Fibroblast of skin of right quadriceps (primary cell): ENCODE measurements at places on chromosomes 11 and 22.
A peak's percentile ranks its signal among the peaks of the same experiment; 100 is the strongest.

DNA sequence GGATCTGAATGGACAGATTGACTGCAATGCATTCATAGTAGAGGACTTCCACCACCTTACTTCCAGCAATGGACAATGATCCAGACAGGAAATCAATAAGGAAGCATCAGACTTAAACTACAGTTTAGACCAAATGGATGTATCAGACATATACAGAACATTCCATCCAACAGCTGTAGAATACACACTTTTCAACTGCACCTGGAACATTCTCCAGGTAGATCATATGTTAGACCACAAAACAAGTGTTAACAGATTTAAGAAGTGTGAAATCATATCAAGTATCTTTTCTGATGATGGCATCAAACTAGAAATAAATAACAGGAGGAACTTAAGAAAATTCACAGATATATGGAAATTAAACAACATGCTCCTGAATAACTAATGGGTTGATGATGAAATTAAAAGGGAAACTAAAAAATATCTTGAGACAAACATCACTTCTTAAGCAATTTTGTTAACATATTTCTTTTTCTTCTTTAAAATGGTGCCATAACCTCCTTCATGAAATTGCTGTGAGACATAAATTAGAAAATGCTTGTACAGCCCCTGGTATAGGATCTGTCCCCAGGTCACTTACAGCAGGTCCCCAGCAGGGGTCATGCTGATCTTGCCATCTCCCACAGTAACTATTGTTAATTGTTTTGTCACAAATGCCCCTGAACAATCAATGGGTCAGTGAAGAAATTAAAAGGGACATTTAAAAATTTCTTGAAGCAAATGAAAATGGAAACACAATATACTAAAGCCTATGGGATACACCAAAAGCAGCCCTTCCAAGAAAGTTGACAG lies 100.0 kb upstream of the OR4B1 start:
- DNase-seq, result no peak

DNA sequence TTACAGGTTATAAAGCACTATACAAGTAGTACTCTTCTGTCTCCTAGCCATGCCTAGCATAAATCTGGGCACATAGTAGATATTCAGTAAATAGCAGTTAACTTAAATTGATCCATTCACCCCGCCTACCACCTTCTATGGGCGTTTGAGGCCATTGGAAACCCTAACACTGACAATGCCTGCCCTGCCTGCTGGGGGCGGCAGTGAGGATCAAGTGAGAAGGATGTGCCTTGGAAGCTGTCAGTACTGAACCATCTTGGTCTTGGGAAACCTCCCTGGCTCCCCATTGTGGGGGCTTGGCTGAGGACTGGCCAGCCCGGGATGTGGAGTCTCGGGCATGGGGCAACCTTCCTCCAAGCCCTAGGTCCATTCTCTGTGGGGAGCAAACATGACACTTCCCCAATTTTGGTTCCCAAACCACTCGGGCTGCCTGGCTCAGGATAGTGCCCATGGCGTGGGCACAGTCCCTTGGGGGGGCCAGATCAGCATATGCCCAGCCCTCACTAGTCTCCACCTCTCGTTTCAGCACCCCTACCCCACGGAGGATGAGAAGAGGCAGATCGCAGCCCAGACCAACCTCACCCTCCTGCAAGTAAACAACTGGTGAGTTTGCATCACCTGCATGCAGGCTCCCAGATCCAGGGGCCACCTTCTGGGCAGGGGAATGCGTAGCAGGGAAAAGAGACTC lies 67.4 kb downstream of the FEZ1 start:
- no peak for DNase-seq

GRCh38 chr11:44797886-44798606 lies 71.3 kb downstream of the TSPAN18 start:
- peak; percentile 76 for DNase-seq

- no peak for DNase-seq
Measured at GRCh38 chr11:45748801-45749200, 56.1 kb upstream of the SLC35C1 start.

DNA sequence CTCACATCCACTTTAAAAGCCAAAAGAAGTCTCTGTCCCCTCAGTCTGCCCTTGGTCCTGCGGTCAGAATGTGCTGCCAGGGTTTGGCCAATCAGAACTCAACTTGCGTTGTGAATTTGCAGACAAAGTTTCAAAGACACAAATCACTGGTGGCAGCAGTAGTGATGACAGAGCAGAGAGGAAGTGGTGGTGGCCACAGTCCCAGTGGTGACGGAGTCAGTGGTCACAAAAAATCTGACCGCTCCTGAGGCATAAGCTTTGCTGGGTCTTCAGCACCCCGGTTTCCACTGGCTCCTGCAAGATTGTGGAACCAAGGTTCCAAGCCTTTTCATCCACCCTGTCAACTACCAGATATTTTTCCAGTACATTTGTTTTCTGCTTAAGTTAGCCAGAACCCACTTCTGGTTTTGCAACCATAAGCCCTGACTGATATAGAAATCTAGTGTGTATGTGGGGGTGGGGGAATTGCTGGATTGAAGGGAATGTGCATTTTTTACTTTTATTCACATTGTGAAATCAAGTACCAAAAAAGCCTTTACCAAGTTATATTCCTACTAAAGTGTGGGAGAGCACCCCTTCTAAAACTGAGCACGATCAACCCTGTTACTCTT lies 112.3 kb downstream of the TMPRSS5 start:
- peak; percentile 30 for DNase-seq

DNA sequence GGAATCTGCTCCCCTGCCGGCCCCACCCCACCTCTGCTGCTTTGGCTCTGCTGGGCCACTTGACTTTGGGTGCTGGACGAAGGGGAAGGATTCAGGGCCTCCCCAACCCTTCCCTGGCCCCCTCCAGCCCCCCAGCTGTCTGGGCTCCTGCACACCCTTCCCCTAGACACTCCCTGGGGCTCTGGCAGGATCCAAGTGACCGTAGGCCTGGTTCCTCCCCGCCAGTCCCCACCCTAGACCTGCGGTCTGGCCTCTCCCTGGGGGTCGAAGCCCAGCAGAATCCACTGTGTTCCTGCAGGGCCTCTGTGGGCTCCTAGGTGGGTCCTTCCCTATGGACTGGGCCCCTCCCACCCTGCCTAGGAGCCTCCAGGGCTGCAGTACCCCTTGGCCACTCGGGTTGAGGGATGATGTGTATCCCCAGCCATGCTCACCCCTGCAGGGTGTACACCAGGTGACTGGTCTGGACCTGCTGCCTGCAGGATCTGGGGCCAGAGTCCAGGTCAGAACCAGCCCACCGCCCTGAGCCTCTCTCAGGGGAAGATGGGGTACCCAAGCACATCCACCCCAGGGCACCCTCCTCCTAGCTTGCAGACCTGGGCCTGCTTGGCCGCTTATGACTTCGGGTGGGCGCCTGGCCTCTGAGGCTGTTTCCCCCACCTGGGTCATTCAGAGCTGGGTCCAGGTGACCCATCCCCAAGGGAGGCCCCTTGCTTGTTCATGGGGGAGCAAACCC lies 5.6 kb downstream of the PIM3 start:
- DNase-seq, result no peak

GRCh38 chr11:45096636-45097035 lies 49.8 kb upstream of the PRDM11 start:
- DNase-seq, result no peak

GRCh38 chr11:17418444-17419081 lies 30.1 kb upstream of the KCNJ11 start:
- no peak for DNase-seq

GRCh38 chr11:65849366-65849765 lies 8.6 kb downstream of the CFL1 start:
- no peak for DNase-seq

- peak; percentile 74 for DNase-seq
Measured at GRCh38 chr11:108985945-108986279, 321.0 kb downstream of the DDX10 start.
